ENCODE measurements at places on chromosomes 3 and 15.
A peak's percentile ranks its signal among the peaks of the same experiment; 100 is the strongest.

DNA sequence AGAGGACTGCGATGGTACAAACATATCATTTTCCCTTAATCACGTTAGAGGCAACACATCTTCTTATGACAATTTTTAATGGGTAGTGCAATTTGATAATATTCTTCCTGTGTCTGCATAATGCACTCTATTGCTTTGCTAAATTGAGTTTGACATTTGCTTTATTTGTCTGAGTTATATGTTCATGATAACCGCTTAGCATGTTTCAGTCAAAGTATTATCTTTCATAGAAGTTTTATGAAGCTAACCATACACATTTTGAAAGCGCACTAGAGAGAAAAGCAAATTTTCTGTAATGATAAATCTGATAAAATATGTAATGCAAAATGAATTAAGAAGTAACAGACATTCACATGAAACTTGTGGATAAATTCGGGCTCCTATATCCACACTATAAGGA is 1276.9 kb downstream of the ZPLD1 start:
- DNase-seq: no peak

DNA sequence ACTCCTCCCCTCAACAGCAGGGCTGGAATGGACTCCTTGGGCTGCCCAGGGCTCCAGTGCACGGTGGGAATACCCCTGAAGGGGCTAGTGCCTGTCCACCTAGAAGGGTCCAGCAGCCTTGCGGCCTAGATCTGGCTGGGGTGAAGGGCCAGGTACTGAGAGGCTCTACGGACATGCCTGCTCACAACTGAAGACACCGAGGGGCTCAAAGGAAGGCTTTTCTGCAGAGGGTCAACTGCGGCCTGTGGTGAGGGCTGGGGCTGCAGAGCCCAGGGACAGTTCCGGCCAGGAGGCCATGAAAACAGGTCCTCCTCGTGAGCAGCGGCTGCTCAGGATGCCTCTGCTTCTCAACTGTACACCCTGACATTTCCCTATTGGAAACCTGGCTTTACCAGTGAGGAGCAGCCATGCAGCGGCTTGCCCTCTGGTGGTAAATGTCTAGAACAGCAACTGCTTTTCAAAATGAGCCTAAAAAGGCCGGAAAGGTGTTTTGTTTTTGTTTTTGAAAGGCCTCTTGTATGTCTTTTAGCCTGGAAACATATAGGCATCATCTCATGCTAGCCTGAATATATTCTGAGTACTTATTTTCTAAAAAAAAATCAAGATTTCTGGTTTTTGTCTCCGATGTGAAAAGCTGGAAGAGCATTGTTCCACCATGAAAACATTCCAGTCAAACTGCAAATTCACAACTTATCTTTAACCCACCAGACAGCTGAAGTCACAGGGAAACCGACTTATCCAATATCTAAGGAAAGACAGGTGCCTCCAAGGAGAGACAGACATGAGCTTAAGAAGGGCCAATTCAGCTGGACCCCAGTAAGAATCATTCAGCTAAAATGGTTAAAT is 163.4 kb downstream of the KLF13 start:
- peak; percentile 55 for DNase-seq

- DNase-seq: peak; percentile 70
Observed at GRCh38 chr3:52428151-52429005, 16.5 kb downstream of the SEMA3G start.

GRCh38 chr3:129966876-129967275 is 7.6 kb upstream of the TRH start:
- peak; percentile 52 for DNase-seq

DNA sequence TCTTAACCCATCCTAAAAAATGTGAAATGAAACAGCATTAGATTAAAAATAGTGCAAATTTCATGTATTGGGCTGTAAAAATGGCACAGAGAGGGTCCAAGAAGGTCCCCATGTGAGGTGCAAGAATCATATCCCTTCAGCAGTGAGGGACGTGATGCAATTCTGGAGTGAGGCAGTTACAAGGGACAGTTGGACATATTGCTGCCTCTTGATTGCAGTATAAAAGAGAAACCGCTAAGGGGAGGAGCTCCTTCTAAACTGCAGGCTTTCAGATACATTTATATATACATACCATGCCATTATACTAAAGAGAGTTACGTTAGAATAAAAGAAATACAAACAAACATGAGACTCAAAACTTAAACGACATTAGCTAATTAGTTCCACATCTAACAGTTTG is 304.2 kb upstream of the CTNNB1 start:
- no peak for DNase-seq

- no peak for DNase-seq
Observed at GRCh38 chr3:47571391-47572175, 7.1 kb downstream of the CSPG5 start.

GRCh38 chr3:72625602-72626337 is 222.5 kb downstream of the SHQ1 start:
- no peak for DNase-seq

- DNase-seq: peak; percentile 83
Observed at GRCh38 chr15:74179101-74179841, 5.8 kb downstream of the ISLR start.

- DNase-seq: no peak
Observed at GRCh38 chr3:76643623-76644304, 396.1 kb upstream of the ROBO2 start.

- DNase-seq: no peak
Observed at GRCh38 chr3:102141928-102142239, 292.6 kb downstream of the NFKBIZ start.

GRCh38 chr15:65384505-65384894 is 6.7 kb upstream of the IGDCC3 start:
- no peak for DNase-seq

DNA sequence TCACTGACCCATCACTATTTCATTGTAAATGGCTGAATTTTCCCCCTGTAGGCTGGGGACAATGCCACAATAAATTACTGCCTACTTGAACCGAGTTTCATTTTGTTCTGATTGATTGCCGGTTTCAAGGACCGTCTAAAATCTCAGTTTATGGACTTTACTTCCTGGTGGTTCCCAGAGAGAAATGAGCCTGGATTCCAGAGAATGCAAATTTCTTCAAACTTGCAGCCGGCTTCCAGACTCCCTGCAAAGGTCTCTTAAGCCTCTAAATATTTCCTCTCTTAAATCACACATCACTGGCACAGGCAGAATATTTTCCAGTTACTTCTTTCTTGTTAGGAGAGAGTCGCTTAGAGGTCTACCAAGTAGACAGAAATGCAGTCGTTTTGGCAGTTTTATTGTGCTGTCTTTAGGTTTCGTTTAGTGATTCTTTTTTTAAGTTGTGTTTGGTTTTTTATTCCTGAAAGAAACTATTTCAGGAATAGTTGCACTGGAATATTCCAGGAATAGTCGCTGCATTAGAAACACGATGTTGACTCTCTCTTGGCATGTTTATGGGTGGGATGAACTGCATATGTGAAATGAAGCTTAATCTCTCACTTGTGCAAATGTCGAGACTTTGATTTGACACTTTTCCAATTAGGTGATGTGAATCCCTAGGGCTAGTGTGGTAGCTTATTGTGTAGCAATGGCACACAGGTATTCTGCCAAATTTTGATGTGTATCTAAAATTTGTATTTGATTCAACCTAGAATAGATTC is 284.1 kb upstream of the NR2E3 start:
- no peak for DNase-seq

DNA sequence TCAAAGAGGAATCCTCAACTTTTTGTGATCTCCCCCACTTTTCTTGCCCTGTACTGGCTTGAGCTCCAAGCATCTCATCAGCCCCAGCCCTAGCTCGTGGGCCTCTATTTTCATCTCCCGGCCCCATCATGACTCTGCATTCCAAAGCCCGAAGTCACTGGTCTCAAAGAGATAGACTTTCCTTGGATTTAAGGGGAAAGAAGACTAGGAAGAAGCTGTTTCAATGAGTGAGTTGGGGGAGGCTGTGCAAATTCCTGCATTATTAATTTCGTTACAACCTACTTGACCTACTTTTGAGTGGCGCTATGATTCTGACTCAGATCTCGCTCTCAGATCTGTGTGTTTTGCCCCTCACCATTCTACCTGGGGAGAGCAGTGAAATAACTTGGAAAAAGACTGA is 266.6 kb upstream of the TBL1XR1 start:
- DNase-seq: no peak

GRCh38 chr3:127671523-127672428 is 976 bp upstream of the ABTB1 start:
- no peak for DNase-seq

GRCh38 chr3:112348943-112349342 is 16.0 kb downstream of the CD200 start:
- no peak for DNase-seq

GRCh38 chr3:26623419-26624208 is 1.0 kb downstream of the LRRC3B start:
- no peak for DNase-seq

DNA sequence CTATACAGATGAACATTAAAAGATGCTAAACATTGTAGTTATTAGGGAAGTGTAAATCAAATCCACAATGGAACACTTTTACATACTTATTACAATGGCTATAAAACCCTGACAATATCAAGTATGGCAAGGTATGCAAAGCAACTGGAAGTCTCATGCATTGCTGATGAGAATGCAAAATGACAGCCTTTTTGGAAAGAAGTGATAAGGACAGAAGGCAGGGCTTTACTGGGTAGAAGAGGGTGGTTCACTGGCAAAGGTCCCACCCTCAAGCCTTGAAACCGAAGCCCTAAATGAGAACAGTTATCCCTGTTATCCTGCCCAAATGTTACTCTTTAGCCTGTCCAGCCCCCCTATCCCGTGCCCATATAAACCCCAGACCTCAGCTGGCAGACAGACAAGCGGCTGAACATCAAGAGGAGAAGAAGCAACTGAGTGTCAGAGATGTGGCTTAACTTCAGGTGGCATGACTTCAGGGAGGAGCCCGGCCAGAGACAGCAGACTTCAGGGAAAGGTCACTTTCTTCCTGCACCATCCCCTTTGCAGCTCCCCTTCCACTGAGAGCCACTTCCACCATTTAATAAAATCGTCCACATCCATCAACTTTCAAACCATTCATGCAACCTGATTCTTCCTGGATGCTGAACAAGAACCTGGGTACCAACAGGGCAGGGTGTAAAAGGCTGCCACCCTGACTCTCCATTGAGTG is 732 bp upstream of the GCSAM start:
- no peak for DNase-seq

DNA sequence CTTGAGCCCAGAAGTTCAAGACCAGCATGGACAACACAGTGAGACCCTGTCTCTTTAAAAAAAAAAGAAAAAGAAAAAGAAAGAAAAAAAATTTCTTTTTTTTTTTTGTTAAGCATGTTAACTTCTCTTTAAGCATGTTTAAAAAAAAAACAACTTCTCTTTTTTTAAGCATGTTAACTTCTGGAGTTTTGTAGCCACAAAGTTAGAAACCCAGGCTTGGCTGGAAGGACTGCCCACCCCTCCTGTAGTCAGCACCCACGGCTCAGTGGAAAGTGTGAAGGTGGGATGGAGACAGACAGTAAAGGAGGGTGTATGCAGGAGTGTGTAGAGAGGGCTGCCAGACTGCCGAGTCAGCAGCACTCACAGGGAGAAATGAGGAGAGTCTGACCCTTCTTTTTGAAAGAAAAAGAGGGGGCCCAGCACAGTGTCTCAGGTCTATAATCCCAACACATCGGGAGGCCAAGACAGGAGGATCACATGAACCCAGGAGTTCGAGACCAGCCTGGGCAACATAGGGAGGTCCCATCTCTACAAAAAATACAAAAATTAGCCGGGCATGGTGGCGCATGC is 33.2 kb downstream of the GOLGA8S start:
- DNase-seq: no peak

GRCh38 chr3:61780455-61781228 is 219.3 kb downstream of the PTPRG start:
- DNase-seq: no peak

DNA sequence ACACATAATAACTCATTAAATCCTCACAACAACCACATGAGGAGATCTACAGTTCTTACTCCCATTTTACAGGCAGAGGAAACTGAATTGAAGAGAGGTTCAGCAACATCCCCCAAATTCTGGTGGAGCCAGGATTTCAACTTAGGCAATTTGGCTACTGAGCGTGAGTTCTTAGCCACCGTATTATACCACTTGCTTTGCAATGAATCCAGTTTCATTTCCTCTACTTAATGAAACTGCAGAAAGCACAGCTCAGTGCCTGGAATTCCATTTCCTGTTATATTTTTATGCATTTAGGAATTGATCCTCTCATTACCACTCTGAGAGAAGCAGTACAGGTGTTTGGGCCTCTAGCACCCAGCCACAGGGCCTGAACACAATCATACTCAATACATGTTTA is 4.3 kb downstream of the ZNF860 start:
- no peak for DNase-seq

DNA sequence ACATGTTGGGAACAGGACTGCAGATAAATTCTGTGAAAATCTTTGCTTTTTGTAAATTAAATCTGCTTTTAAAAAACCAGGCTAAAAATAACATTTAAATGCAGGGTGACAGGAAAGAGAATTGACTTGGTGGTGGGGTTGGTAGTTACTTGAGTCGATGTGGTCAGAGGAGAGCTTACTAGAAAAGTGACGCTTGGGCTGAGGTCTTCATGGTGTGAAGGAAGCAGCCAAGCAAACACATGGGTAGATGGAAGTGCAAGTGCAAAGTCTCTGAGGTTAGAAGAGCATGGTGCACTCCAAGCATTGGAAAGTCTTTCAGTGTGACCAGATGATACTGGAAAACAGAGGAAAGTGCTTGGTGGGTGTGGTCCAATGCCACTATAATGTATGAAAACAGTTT is 86.4 kb upstream of the THBS1 start:
- DNase-seq: no peak

DNA sequence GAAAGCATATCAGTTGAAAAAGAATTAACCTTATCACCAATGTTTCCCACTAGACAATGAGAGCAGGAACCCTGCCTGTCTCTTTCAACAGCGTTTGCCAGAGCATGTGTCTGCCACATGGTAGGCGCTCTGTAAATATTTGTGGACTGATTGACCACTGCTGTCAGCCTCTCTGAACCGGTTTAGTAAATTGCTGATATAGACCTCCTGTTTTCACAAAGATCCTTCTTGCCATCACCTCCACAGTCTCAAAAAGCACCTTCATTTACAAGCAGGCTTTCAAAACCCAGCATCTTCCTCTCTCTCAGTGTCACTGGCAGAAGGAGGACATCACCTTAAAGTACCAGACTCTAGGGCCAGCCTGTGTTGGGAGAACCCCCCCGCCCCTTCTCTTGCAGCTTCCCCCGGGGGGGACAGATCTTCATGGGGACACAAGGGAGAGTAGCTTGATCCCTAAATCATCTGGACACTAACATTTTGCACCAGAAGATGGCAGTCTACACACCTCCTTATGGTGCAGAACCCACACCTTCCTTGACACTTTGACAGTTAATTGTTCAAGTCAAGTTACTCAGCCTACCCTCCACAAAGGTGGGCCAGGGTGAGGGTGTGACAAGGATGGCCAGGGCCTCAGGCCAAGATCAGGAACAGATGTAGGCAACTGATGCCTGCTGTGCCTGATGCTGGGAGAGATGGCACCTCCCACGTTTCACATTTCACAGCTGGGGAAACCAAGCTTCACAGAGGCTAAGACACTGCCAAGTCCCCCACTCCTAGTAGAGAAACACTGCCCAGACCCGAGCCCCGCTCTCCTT is 37.8 kb upstream of the USP3 start:
- no peak for DNase-seq

- no peak for DNase-seq
Observed at GRCh38 chr15:38895326-38896255, 331.0 kb upstream of the RASGRP1 start.
